ENCODE measurements at places on chromosomes 1 and 21. TPM values are rescaled to one million over a fixed set of nuclear protein-coding genes. Genes with fewer than 3 reads are reported as not detected.

PGLYRP3 gene
- not detected for polyA plus RNA-seq

CYP4A11 gene
- polyA plus RNA-seq = not detected

HTR1D gene
- polyA plus RNA-seq = not detected

SLC66A1 gene
- 23.8 TPM for polyA plus RNA-seq

DNA sequence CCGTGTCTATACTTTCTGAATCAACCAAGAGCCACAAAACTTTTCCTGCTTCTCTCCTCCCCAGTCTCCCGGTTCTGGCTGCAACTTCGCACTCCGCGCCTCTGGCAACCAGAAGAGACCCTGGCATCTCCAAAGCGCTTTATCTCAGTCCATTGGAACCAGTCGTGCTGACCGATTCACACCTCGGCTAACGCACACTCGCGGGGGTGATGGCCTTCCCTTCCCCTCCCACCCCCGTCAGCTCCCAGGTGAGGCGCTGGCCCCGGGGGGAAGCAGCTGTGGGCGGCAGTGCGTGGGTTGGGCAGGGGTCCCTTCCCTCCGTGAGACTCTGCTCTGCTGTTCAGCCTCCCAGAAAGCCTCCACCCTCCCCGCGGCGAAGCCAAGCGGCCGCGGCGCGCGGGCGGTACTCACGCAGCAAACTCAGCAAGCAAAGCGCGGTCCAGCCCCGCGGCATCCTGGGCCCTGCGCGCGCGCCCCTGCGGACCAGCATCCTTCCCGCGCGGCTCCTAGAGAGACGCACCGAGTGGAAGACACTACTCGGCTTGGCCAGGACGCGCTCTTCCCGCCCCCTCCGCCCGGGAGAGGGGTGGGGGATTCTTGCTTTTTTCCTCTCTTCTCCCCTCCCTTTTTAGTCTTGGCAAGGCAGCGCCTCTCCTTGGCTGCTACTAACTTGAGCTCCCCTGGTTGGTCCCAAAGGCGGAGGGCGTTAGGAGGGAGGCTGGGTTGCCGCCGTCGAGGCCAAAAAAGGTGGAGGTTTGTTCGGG, at the start of gene CD34:
CD34 (minus strand) TSS at position 535 of the 764 bp plus-strand sequence; CDS start at position 490, 45 bp downstream.
- DNase-seq = no peak

DNA sequence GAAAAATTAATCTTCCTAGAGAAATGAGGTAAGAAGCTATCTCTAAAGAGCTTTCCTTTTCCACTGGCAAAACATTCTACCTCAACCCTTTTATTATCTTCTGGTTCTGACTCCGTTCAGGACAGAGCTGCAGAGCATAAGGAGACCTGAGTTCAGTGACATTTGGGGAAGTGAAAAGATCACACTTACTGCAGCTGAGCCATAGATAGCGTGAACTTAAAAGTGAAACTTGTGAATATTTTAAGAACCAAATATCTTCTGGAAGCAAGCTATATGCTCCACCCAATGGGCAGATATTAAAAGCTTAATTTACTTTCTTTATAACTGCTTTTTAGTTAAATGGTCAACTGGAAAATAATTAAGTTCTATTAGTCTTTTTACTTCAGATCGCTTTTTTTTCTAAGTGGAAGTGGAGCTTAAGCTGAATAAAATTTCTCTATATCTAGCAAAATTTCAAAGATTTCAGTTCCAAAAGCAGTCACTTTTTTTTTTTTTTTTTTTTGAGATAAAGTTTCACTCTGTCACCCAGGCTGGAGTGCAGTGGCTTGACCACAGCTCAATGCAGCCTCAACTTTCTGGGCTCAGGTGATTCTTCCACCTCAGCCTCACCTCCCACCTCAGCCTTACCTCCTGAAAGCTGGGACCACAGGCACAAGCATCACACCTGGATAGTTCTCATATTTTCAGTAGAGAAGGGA, 11.9 kb downstream of the PTPN22 start:
- DNase-seq = peak; percentile 79

DNA sequence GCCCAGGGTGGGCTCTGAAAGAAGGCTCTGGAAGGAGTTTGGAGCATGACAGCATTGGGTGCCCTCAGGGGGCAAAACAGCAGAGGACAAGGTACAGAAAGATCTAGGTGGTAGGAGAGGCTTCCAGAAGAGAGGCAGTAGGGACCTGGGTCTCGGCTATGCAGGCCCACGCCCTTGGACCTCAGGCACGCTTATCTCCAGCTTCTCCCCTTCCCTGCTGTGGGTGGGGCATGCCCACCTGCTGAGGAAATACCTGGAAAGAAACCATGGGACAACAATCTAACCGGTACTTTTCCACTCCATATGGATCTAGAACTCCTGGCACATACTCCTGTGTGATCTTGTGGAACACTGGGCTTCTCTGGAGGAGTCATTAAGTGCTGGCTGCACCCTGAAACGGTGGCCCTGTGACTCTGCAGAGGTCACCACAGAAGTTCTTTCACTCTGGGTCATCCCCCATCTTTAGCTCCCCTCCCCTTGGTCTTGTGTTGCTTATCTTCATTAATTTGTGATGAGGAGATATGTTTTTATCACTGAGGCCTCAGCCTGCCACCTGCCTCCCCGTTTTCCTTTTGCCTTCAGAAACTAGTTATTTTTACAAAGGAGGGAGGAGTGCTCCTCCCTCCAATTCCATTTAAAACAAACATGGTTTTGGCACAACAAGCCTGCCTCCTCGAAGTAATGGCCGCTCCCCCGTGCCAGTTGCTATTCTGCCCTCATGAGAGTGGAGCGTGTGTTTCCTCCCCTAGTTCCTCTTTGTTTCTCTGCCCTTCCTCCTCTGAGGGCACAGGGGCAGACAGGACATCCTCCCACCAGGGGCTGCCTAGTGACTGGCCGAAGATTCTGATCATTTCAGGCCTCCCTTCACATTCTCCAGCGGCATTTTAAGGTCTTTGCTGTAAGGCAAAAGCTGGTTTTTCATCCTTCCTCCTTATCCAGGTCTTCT, 78.0 kb upstream of the ATP5PO start:
- peak; percentile 51 for DNase-seq

DNA sequence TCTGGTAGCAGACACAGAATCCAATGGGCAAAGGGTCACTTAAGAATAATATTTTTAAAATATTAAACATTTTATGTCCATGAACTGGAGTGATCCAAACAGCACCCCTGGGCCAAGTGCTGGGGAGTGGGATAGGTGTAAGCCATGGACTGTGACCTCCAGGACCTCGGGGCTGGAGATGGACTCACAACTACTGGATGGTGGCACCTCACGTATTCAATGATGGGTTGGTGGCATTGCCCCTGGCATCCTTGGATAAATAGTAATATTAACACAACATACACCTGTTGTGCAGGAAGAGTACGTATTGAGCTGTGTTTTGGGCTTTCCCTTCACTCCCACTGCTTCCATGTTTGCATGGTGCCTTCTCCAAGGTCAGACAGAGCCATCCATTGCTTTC, 39.3 kb upstream of the TENT5C start:
- no peak for DNase-seq

DNA sequence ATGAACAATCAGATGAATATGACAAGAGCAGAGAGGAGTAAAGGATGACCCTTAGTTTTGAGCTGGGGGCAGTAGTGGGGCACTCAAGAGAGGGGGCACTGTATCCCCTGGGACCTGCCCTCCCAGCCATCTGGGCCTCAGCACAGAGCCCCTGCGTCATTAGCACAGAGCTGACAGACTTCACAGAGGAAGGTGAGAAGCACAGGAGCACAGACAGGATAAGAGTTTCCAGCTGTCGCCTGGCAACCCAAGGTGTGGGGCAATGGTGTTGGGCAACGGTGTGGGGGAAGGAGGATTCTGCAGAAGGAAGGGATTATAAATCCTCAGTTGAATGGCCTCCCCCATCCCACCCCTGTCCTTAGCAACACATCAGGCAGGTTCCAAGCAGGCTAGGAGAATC, 30.2 kb downstream of the RAB3B start:
- DNase-seq = no peak

DNA sequence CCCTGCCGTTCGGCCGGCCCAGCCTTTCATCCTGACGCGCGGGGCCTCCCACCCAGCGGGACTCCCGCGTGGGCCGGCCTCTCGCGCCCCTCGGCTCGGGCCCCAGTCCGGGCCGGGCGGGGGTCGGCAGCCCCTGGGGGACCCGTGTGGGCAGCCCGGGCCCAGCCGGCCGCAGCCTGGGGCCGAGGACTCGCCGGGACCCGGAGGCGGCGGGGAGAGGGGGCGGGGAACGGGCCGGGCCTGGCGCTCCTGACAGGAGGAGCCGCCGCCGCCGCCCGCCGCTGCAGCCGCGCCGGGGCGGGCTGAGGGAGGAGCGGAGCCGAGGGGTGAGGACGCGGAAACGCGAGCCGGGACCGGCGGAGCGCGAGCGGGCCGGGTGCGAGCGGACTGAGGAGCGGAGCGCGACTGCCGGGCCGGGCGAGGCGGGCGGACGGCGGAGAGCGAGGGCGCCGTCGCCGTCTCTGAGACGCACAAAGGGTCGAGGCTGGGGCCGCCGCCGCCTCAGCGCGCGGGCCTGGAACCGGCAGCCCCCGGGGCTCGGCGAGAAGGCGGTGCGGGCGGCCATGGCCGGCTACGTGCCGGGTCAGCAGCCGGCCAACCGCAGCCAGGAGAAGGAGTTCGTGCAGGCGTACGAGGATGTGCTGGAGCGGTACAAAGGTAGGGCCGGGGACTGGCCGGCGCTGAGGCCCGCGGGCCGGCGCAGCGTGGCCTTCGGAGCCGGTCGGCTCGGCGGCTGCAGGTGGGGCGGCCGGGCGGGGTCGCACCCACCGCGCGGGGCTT, 79.1 kb downstream of the NDUFS5 start:
- peak; percentile 64 for DNase-seq

DNA sequence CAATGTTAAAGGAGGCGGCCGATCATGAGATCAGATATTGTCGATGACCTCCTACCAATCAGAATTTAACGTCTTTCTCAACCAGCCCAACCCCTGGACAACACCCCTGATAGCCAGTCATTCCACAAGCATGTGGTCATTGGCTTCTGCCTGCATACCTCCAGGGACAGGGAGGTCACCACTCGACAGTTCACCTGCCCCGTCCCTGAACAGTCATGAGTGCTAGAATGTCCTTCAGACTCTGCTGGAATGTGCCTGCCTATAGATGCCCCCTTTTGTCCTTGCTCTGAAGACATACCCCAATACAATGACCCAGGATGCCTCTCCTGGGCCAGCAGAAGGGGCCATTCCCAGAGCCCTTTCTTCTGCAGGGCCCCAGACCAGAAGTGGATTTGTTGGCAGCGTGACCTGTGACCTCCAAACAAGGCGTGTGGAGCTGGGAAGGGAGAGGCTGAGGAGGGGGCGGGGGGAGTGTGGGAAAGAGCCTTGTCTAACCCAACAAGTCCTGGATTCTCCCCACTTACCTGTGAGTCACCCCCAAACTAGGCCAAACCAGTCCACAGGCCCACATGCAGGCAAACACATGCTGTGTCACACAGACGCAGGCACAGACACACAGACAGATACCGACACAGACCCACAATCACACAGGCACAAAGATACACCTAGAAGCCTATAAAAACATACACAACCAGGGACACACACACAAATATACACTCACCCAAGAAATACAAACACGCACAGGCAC, 2.2 kb downstream of the CRYBG2 start:
- no peak for DNase-seq

DNA sequence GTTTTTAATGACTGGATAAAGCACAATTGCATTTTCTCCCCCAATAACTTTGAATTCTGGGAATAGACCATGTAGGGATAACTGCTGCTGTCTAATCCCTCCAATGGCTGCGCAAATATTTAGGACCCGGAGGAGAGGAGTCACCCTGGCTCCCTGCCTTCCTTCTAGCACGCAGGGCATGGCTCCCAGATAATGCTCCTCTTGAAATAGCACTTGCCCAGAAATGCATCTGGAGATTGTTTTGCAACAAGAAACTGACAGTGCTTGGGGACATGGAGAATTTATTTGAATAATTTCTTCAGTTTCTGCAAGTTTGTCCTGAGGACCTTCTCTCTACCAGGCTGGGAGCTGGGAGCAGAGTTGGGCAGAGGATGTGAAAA, 83.5 kb downstream of the MAN1C1 start:
- no peak for DNase-seq

GRCh38 chr1:166189126-166189525, 22.3 kb upstream of the FAM78B start:
- DNase-seq = no peak

- no peak for DNase-seq
These were observed 87.1 kb downstream of the NDUFS5 start for GRCh38 chr1:39113109-39113743.

GRCh38 chr1:61950418-61950817, 208.1 kb downstream of the PATJ start:
- no peak for DNase-seq

GRCh38 chr1:235077571-235078479, 50.8 kb downstream of the TOMM20 start:
- peak; percentile 35 for DNase-seq

GRCh38 chr1:20848162-20848561, 61.1 kb upstream of the HP1BP3 start:
- DNase-seq = no peak

DNA sequence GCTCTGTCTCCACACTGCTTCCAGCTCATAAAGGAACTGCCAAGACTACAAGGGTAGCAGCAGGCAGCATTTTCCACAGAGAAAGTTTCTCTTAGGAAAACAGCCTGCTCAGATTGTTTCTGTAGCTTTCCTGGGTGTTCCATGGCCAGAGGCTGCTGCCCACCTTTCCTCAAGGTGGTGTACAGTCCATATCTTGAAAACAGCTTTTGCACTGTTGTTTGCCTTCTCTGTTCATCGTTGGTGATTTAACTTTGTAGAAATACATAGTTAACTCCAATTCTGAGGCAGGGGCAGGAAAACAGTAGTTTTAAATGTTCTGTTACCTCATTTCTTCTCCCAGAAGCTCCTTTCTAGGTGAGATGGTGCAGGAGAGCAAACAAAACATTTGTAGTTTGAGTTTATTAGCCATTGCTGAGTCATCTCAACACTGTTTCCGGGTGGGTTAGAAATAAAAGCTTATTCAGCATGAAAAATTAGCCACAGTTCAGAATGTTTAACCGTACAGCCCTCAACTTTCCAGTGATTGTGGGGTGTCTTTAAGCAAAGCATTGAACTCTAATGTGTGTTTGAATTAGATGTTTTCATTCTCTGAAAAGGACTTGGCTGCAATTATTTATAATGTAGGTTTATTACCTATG, 41.7 kb downstream of the DIP2A start:
- no peak for DNase-seq

DNA sequence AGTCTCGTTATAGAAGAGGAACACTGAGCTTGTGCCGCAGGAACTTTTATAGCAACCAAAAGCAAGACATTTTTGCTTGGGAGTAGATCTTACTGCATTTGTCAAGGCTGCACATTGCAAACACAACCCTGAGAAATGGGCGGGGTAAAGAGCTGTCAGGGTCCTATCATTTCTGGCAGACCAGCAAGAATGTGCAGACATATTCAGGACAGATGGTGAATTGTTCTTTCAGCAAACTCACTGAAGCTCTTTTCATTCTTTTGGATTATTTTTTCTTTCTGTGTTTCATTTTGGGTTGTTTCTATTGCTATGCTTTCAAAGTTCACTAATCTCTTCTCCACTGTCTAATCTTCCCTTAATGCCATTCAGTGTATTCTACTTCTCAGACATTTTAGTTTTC, 5.1 kb upstream of the ACTN2 start:
- DNase-seq = no peak

- no peak for DNase-seq
These were observed 221.9 kb downstream of the TNR start for GRCh38 chr1:175521249-175522040.

All from B cell (primary cell).